ENCODE measurements at places on chromosomes 12 and 14. TPM values are rescaled to one million over a fixed set of nuclear protein-coding genes. Genes with fewer than 3 reads are reported as not detected.

Gene GPRC5A
- not detected for total RNA-seq

Gene GARIN6
- total RNA-seq: not detected

Gene PRH1
- total RNA-seq: 17.2 TPM

Gene SPTSSA
- 23.2 TPM for total RNA-seq

Gene TRPV4
- total RNA-seq: not detected

DNA sequence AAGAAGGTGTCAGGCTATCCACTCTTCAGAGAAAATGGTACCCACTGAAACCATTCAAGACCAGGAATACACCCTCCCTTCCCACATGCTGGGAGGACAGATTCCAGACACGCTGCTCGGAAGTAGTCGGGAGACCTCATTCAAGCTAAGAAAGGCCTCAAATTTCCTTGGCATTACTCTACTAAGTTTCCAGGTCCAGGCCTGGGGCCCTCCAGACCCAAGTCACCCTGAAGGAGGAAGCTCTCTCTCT, 27.1 kb upstream of the RPLP0 start:
- DNase-seq: no peak

DNA sequence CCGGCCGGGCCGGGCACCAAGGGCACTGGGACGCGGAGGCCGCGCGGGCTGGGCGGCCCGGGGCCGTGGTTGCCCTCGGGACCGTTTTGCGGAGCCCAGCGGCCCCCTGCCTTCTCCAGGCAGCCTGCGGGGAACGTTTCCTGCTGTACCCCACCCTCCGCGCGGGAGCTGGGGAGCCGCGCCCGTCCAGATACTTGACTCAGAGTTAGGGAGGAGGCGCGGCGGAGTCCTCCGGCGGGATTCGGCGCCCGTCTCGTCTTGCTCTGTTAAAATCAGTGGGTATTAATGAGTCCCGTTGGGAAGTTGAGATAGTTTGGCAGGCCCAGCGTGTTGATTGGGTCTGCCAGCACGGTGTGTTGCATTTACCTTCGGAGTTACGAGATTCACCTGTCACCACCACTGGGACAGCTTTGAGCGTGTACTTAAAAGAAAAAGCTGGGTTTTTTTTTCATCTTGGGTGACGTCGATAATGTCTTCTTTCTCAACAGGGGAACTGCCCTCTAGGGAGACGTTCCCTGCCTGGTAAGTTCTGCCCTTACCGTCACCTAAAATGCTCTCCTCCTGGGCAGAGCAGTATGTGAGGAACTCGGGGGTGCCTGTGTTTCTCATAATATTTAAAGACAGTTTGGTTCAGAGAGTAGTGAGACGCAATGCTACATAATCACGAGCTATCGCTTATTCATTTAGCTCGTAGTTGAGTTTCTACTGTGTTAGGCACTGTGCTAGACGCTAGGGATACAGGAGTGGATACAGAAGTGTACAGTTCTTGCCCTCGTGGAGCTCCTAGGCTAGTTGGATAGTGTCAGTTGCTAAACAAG, 596 bp downstream of the DLST start:
- DNase-seq: no peak

GRCh38 chr14:44657203-44657602, 150.1 kb upstream of the FSCB start:
- no peak for DNase-seq

GRCh38 chr12:55736780-55737580, 5.9 kb upstream of the GDF11 start:
- DNase-seq: peak; percentile 45

GRCh38 chr12:106910202-106910601, 45.5 kb upstream of the TMEM263 start:
- DNase-seq: no peak

DNA sequence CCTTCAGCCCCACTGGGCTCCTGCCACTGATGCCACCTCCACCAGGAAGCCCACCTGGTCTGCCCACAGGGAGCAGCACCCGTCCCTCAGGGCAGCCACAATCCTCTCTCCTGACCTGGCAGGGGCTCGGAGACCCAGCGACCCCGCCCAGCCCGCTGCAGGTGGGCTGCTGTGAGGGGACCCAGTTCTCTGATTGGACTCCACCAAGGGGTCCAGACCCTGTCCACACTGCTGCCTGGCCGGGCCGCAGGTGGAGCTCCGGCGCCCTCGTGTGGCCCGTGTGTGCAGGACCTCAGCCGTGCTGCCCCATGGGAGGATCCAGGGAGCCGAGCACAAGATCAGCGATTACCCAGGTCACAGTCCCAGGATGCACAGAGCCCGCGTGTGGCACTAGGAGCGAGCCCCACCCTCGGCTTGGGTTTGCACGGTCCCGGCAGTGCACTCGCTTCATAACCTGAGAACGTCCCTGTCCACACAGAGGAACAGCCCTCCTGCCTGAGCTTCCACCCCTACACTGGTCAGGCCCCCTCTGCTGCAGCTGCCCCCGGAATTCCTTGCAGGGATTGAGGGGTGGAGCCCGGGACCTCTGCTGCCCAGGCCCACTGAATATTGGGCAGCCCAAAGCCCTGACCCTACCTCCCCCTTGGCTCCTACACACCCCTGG, 35.4 kb upstream of the TMEM179 start:
- peak; percentile 34 for DNase-seq

- no peak for DNase-seq
Measured at GRCh38 chr12:68633614-68634558, 23.2 kb downstream of the RAP1B start.

DNA sequence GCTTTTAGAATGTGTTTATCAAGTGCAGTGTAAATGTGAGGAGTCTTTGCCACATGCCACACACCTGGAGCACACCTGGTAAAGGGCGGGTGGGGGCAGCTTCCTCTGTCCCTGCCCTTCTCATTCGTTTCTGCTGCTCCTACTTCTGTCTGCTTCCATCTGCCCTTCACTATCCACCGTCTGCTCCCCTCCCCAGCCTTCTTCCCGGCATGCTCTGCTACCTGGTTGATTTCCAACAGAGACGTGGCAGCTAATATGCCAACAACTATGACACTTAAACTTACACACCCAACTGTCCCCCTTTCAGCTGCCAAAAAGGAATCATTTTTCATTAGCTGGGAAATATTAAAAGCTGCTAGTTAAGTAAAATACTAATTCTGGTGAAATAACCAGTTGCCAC, 9.1 kb upstream of the CARMIL3 start:
- no peak for DNase-seq

DNA sequence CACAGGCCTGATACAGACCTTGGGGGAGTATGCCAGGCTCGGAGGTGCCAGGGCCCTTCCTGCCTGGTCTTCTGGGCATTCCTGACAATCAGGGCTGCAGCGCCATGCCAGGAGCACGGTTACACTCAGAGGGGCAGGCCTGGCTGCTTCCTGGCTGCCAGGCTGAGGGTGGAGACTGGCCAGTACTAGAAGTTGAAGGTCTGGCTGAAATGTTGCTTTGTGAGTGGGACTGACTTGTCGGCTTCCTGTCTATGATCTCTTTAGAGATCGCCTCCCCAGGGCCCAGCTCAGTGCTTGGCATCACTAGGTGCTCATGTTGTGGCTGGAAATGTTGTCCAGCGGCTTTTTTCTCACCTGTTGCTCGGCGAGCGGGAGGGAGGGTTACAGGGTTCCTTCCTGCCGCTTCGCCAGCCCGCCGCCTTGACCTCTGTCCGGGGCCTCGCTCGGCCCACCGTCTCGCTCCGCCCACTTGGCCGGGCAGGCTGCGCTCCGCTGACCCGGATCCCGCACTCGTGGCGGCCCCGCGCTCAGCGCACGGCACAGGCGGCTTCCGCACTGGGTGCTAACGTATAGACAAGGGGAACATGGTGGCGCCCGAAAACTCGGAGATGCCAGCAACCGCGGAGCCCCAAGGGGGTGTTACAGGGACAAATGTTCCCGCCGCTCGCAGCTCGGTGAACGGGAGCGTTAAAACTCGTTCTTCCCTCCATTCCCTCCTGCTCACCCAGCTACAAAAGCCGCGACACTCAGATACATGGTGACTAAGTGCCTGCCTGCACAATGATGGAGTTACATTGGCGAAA, 32.6 kb downstream of the PAPLN start:
- DNase-seq: no peak

GRCh38 chr12:92193063-92193462, 47.4 kb upstream of the BTG1 start:
- no peak for DNase-seq

- DNase-seq: no peak
Measured at GRCh38 chr12:22787557-22787956, 162.6 kb downstream of the ETNK1 start.

- DNase-seq: no peak
Measured at GRCh38 chr12:89379148-89379838, 27.0 kb upstream of the DUSP6 start.

DNA sequence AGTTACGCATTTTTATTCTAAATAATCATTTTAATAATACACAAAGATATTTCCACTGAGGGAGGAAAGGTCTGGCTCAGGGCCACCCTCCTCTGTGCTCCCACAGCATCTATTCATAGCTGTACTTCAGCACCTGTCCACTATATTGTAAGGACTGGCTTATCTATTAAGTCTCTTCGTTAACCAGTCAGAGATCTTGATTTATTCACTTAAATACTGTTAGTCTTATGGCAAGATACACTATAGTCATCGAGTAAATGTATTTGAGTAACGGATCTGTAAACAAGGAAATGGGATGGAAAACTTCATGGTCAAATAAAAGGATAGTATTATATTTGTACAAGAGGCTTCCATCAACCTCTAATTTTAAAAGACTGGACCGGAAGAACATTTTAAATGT, 54.6 kb downstream of the SPTLC2 start:
- no peak for DNase-seq

GRCh38 chr12:4107436-4107878, 166.1 kb upstream of the CCND2 start:
- peak; percentile 75 for DNase-seq

GRCh38 chr12:109053382-109054123, 1.2 kb downstream of the USP30 start:
- DNase-seq: peak; percentile 22

- no peak for DNase-seq
Measured at GRCh38 chr12:118986050-118986449, 4.7 kb downstream of the SRRM4 start.

DNA sequence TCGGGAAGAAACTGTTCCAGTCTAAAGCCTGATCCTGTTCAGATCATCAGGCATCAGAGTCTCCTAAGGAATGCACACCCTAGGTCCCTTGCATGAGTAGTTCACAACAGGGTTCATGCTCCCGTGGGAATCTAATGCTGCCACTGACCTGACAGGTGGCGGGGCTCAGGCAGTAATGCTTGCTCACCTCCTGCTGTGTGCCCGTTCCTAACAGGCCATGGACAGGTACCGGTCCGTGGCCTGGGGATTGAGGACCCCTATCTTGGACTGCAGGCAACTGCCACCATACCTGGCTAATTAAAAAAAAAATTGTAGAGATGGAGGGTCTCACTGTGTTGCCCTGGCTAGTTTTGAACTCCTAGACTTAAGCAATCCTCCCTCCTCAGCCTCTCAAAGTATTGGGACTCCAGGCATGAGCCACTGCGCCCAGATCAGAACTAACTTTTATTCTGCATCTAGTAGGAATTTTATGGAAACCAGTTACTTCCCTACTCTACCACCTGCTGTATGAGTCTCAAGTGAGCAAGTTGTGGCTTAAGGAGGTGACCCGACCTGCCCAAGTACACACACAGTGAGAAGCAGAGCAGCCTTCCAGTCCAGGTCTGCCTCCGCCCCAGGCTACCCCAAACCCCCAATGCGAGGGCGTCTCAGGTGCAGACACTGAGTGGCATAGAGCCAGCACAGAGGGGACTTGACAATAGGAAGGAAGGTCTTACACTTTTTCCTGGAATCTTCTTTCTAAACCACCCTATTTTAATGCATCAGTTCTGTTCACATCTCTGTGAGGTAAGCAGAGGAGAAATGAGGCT, 2.5 kb upstream of the PAPLN start:
- DNase-seq: no peak

DNA sequence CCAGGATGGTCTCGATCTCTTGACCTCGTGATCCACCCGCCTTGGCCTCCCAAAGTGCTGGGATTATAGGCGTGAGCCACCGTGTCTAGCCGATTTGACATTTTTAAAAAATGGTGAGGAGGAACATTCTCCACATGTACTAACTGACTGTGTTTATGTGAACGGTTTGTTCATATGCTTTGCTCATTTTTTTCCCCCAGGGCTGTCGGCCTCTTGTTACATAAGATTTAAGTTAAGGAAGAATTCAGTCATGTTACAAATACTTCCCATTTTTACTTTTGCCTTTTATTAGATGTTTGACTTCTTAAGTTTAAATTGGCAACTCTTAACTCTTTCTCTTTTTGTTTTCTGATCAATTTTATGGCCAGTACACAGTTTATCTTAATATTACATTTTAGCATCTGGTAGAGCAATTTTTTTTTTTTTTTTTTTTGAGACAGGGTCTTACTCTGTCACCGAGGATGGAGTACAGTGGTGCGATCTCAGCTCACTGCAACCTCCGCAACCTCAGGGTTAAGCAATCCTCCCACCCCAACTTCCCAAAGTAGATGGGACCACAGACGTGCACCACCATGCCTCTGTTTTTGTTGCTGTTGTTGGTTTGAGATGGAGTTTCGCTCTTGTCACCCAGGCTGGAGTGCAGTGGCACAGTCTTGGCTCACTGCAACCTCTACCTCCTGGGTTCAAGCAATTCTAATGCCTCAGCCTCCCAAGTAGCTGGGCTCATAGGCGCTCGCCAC, 9.6 kb downstream of the GNS start:
- no peak for DNase-seq

GRCh38 chr12:121568518-121568917, 12.3 kb downstream of the KDM2B start:
- DNase-seq: no peak

GRCh38 chr14:96821501-96821900, 24.3 kb downstream of the VRK1 start:
- DNase-seq: no peak

DNA sequence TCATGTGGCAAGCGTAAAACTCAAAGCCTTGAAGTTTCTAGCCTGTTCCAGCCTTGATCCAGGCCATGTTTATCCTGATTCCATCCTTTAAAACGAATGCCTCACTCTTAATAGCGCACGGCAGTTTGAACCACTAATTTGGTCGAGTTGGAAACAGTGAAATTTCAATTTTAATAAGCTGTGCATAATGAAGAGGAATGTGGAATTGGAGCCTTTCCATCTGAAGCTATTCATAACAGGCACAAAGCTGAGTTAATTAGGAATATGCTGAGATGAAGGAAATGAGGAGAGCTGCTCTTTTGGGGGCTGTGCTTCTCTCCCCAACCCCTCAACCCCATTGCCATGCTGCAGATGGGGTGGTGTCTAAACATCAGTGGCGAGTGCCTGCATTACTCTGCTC, 70.7 kb downstream of the PTPN11 start:
- no peak for DNase-seq

DNA sequence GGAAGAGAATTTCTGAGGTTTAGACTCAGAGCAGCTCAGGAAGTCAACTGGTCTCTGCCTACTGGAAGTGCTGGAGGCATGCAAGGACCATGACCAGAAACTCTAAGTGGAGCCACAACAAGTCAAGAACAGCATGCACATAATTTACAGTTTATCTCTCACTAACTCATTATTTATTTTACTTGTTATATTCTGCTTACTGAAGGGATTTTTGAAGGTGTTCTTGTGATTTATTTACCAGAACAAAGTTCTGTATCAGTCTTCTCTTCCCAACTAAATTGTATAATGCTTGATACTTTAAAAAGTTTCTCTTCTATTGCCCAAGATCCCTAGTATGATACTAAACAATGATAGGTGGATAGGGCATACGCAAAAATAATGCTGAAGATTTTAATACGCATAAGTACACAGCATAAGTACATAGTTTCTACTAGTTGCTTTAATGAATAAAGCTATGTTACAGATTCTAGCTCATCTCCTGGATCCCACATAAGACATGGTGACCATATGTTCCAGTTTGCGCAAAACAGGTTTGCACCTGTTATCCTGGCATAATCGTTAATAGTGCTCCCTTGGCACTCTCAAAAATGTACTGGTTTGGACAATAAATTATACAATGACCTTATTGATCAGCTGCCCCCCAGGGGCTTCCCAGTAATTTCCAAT, 11.6 kb upstream of the SPTB start:
- DNase-seq: no peak
